ENCODE measurements at places on chromosomes 2 and 18.
A peak's percentile ranks its signal among the peaks of the same experiment; 100 is the strongest.

DNA sequence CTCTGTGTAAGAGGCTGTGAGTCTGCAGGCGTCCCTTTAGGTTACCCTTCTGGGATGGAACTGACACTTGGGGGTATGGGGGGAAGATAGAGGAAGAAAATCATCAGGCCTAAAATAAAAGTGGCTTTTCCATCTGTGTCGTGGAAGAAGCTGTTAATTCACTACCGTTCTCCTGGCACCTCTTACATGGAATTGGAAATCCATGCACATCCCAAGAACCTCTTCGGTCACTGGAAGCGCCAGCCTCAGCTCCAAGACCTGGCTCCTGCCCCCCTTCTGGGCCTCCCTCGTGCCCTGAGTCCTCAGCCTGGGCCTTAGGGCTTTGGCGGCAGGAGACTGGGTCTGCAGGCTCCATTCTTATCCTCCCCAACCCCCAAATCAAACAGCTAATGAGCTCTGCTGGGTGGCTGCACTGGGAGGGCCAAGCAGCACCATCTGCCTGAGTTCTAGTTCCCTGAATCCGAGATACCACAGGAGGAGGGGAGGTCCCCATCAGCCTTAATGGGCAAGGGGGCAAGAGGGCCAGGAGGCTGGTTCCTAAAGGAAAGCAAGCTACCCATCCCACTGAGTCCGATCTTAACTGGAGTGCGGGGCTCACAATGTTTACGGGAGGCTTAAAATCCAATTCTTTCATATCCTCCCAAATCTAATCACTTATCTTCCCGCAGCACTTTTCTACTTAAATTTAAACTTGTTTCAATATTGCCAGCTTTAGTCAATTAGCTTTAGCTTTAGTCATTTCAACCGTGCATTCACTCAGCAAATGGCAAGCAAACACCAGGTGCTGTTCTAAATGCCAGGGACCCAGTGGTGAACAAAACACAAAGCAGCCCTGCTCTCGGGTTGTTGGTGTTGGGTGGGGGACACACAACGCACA is 52.8 kb downstream of the FAM178B start:
- DNase-seq = no peak

GRCh38 chr18:48949050-48949605 is 1.6 kb downstream of the SMAD7 start:
- DNase-seq = no peak

DNA sequence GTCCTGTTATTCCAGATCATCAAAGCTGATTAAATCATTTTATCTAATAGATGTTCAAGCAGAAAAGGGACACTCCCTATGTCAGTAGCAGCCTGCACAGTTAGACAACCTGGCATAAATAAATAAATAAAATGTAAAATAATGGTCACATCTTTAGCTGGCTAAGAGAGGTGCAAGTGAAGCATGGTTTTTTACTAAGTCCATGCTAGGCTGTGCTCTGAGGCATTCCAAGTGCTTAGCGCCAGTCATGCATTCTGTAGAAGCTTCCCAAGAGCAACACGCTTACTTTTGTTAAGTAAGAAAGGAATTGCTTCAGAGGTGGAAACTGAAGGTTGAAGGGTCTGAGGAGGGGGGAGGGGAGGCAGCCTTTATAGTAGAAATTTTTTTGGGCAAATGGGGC is 351.2 kb downstream of the CDH2 start:
- no peak for DNase-seq

- no peak for DNase-seq
Measured at GRCh38 chr2:173296235-173296634, 58.4 kb upstream of the CDCA7 start.

DNA sequence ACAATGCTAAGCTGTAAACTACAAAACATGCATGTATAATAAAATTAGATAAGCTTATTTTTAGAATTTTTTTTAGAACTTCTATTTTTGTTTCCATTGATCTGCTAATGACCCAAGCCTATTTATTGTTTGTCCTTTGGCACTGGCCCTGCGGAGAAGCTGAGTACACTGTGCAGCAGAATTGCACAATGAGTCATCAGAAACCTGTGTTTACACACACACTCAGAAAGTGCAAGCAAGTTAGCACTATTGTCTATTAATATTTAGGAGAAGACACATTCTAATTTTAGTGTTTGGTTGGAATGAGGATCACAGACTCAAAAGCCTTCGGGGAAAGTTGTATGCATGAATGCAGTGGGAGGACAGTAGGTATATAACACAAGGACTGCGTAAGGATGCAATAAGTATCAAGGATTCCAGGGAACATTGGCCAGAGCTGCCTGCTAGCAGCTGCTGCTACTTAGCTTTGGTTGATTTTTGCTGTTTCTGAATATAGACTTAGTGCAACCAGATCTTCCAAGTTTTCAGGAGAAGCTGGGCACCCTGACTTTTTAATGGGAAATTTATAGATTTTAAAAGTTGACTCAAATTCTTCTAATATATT is 128.2 kb downstream of the KCNH7 start:
- DNase-seq = no peak

GRCh38 chr18:46702471-46702870 is 45.5 kb upstream of the LOXHD1 start:
- no peak for DNase-seq

GRCh38 chr2:85909005-85909404 is 20.2 kb upstream of the ST3GAL5 start:
- DNase-seq = no peak

DNA sequence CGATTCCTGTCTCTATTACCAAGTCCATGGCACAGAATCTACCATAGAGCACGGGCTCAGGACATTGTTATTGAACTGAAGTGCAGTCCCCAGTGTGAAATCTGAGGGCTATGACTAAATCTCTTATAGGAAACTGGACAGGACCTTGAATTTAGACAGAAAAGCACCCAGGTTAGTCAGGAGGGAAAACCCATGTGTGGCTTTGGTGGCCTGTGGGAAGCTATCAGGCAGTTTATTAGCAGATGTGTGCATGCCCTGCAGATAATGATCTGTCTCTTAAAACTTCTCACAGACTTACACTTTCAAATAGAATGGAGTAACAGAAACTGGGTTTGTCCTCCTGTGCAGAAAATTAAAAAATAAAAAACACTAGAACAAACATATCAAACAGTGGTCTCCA is 610.0 kb upstream of the RAB6C start:
- no peak for DNase-seq

- no peak for DNase-seq
Measured at GRCh38 chr2:72117029-72117428, 30.6 kb downstream of the CYP26B1 start.

DNA sequence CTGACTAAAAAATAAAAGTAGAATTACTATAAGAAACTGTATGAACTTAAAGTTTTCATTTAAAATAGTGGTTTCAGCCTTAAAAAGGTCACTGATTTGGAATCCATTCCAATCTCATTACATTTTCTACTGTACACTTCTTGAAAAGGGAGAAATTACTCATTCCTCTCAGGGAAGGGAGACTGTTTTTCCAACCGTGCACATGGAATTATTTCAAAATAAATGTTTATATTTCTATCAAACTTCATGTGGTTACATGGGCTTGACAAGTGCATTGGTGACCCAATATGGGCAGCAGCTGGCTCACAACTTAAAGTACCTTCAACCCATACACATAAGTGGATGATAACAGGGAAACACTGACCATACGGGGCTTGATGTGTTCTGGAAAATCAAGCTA is 324.5 kb upstream of the THUMPD2 start:
- no peak for DNase-seq

GRCh38 chr18:80147418-80148325 is 38.6 kb downstream of the ADNP2 start:
- DNase-seq = peak; percentile 88

- DNase-seq = no peak
Measured at GRCh38 chr2:194380011-194380410, 1277.0 kb upstream of the SLC39A10 start.

DNA sequence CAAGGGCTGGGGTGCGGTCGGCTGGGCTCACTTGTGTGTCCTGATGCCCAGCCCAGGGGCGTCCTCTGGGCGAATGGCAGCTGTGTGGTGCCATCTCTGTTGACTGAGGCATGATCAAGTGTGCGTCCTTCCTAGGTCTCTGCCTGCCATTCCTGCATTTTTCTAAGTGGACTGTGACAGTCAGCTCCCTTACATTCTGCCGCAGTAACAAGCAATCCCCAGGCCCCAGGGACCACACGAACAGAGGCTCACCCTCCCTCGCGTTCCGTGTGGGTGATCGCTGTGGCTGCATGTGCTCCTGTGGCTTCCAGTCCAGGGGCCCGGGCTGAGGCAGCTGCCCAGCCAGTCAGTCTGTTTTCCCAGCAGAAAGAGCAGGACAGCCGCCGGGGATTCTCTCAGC is 17.8 kb downstream of the D2HGDH start:
- DNase-seq = no peak

DNA sequence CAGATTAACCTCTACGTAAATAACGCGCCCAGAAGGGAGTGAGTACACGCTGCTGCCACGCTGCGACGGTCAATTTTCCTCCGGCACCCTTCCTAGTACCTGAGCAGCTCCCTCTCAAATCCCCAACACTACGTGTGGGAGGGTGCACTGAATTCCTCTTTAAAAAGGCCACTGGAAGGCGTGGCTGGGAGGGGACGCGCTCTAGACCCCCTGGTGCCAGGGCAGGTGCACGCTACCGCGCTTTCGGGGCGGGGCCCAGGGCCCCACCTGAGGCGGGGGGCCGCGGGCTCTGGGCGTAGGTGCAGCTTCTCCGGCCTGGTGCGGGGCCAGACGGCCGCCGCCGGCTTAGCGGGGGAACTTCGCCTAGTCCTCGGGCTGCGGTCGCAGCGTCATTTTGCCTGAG is 668 bp upstream of the ANKRD12 start:
- DNase-seq = peak; percentile 66

DNA sequence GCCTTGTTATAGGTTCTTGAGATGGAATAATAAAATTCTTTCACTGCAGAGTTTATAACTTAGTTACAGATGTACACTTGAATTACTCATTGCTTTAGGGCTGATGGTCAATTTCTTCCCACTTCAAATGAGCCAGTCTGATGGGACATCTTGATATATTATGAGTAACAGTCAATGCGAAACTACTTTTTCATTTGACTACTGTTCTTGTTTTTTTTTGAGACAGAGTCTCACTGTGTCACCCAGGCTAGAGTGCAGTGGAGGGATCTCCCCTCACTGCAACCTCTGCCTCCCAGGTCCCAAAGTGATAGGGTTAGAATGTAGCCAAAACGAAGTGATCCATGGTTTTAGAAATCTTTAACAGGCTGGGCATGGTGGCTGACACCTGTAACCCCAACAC is 57.1 kb downstream of the ST3GAL5 start:
- DNase-seq = no peak

Measured in anterior cingulate cortex (tissue), 58 donors.